ENCODE measurements at places on chromosomes 2 and 18.

- no peak for DNase-seq
Measured at GRCh38 chr2:153477636-153478288, 800 bp downstream of the RPRM start.

DNA sequence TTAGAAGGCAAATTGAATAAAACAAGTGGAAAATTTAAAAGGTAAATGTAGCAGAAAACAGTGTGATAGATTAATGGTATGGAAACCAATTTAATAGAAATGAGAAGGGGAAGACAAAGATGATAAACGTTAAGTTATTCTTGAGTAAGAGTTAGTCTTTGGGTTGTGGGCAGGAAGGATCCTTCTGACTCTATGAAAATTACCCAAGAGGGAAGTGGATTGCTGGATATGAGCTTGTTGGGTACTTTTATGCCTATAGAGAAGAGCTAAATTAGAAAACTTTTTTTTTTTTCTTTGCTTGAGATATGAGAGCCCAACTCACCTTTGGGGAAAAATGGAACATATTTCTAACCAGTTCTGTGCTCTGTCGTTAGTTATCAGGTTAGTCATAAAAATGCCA is 144.0 kb downstream of the LDLRAD4 start:
- no peak for DNase-seq

DNA sequence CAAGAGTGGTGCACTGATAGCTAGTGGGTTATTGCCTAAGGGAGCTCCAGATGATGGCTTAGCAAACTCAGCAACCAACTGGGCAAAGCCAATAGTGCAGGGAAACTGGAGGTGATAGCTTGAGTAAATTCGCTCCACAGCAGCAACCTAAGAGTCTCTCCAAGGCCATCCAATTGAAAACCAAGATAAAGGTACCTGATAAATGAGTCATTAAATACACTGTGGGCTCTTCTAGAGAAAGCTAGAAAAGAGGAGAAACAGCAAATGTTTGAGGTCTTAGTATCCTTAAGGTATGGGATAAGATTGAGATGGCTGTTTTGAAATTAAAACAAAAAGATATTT is 197.8 kb upstream of the ERBB4 start:
- no peak for DNase-seq

GRCh38 chr2:15412309-15412708 is 148.8 kb downstream of the NBAS start:
- DNase-seq, result no peak

Measured in activated naive CD4-positive, alpha-beta T cell treated with Interleukin-2 at 50 U/mL for 16 hours (primary cell).